ENCODE measurements at places on chromosomes 7 and 10. TPM values are rescaled to one million over a fixed set of nuclear protein-coding genes. Genes with fewer than 3 reads are reported as not detected.

DNA sequence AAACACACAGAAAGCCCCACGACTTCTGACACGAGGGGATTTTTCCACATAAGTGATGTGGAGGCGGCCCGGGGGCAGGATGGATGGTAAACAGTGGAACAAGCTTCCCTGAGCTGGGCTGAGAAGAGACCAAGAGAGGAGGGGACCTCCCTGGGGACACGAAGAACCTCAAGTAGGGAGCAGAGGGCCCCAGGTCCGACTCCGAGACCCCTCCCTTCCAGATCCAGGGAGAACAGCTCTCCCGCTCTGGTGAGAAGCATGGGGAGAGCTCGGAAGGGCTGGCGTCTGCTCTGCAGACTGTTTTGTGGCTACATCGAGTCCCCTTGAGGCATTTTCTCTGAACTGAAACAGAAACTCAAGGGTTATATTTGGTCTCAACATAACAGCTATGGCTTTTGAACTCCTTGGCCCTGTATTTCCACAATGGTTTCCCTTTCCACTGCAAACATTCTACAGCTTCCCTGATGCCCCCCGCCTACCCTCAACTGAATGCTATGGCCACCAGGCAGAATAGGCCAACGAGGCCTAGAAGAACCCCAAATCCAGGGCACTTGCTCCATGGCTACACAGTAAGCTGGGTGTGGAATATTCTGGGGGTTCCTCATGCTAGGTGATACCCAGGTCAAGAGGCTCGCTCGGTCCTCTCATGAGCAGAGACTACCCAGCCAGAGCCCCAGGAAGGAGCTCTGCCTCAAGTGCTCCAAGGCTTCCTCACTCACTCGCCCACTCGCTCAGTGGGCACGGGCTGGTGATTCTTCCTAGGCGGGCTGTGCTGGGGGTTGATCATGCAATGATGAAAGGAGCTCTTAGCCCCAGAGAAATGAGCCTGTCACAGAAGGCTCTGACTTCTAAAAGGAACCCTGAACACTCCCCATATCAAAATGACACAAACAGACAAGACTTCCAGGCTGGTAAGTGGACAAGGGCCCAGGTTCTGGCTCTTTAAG, 47.5 kb downstream of the FAM53B start:
- DNase-seq: no peak

DNA sequence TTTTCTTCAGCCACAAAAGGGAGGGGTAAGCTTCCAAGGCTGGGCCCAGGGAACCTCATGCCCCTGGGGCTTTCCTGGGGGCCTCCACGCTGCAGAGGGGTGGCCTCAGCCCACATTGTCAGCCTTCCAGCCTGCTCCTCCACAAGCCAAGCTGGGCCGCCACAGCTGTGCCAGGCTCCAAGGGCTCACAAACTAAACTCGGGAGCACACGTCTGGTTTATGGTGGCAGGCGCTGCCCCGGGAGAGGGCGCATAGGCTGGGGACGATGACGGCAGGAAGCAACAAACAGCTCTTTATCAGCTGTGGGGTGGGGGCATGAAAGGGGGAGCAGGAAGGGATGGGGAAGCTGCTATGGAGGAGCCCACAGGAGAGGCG, 6.3 kb upstream of the CDH23 start:
- no peak for DNase-seq

DNA sequence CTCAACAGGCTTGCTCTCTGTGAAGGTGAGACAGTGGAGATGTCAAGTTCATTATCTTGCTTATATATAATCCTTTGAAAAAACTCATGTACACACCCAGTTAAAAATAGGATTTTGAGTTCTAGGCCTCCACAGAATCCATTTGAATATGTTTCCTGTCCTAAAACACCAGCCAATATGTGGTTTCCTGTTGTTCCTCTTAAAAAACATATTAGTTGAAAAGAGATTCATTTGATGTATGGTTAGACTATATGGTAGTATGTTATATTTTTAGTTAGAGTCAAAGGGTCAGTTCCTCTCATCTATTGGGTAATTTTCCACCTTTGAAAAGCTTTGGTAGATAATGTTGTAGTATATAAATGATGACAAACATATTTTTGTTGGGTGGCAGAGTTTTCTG, 16.0 kb downstream of the PPP1R9A start:
- DNase-seq: no peak

GRCh38 chr7:98995523-98996149, 117.3 kb downstream of the TRRAP start:
- no peak for DNase-seq

PODXL gene
- 114 TPM for total RNA-seq

GRCh38 chr10:22658745-22659410, 55.5 kb downstream of the PIP4K2A start:
- DNase-seq: no peak

DNA sequence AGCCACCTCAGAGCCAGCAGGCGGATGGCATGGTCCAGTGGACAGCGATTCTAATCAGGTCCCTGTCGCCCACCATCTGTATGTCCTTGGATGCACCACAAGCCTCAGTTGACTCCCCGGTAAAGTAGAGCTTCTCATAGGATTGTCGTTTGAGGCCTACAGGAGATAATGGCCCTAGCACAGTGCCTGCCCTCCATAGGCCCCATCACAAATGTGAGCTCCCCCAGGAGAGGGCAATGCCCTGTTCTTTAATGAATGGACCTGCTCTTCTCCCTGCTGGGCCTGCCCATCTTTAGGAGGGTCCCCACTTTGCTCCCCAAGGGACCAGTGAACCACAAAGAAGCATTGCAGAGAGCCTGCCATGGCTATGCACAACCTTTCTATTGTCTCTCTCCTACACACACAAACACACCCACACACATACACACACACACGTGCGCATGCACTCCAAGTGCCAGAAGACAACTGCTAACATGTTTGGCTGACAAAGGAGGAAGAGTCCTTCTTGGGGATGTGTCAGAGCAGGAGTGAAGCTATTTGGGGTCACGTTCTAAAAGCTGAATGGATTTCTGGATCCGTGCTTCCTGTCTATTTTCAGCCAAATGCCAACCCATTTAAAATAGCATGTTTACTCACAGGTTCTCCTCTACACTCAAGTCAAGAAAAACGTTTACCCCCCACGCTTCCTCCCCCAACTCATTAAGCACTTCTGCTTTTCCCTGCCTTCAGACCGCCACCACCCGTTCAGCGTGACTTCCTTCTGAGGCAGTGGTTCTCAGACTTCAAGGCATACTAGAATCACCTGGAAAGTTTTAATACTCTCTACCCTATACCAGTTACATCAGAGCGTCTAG, 196.1 kb downstream of the GRID1 start:
- DNase-seq: no peak

DNA sequence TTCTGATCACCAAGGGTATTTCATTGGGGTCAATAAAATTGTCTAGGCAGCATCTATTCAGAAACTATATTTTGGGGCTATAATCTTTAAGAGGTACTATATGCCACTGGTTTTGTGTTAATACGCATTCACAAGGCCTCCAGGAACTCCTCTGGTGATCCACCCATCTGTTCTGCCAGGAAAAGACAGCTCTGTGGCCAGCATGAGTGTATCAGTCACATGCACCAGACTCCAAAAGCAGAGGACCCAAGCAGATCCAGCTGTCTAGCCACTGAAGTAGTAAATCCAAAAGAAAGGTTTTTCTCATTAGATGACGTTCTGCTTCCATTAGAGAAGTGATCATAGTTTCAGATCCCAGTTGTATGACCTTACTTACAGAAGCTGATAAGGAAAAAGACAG, 199.6 kb upstream of the CELF2 start:
- no peak for DNase-seq

GRCh38 chr10:95558593-95559320, 2.4 kb downstream of the SORBS1 start:
- no peak for DNase-seq

- no peak for DNase-seq
These were observed 22.5 kb downstream of the ZSCAN25 start for GRCh38 chr7:99639267-99639666.

PNLIPRP3 gene
- not detected for total RNA-seq

- no peak for DNase-seq
These were observed 15.8 kb downstream of the ANXA7 start for GRCh38 chr10:73398024-73398423.

C10orf95 gene
- not detected for total RNA-seq

- no peak for DNase-seq
These were observed 83.1 kb downstream of the STRA8 start for GRCh38 chr7:135316648-135317313.

DNA sequence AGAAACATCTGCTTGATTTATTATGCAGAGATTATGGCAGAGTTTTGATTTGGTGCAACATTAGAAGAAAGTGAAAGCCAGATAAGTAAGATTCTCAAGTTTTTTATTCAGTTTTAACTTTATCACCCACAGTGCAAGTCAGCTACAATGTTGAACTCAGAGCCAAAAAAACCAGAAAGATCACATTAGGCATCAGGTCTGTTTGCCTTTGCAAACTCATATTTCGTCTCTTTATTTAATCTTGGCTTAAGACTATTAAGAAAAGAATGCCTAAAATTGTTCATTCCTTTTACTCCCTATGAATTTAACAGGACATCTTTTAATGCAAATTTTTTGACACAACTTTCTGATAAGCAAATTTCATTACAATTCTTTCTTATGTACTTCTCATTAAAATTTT, 76.0 kb upstream of the TMEM26 start:
- DNase-seq: no peak

GRCh38 chr10:122459561-122460273, 1.6 kb upstream of the HTRA1 start:
- DNase-seq: no peak

POU6F2 gene
- not detected for total RNA-seq

DNA sequence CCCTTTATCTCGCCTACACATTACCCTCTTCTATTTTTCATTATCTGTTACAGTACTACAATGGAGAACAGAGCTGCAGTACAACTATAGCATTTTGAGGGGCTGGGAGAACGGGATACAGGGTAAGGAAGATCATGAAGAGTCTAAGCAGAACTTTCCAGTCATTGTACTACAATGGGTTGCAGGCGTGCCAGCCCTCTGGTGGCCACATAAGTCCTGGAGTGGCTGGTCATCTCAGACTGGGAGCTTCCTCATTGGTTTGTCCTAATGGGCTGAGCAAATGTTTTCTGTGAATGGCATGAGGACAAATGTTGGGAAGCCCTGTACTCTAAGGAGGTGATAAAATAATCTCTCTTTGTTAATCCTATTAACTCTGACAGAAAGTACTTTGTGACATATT, 33.0 kb downstream of the TMEM106B start:
- no peak for DNase-seq

DNA sequence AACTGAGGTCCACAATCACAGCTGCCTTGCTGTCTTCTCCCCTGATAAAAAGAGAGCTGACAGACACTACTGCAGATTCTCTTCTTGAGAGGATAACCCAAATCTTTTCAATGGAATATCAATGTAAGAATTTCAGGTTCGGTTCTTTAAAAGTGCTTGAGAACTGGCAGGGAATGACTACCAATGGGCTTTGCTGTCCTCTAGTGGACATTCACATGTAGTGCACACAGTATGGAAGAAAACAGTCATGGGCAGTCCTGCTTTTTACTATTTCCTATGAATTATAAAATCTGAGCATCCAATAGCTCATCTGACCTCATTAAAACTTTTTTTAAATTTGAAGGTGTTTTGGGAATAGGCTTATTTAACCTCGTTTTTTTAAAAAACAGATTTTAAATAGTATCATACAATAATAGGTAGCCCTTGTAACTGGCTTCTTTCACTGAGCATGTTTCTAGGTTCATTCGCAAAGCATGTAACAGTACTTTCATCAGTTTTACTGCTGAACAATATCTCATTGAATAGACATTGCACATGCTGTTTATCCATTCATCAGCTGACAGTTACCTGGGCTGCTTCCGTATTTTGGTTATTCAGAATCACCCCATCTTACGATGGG, 18.3 kb downstream of the FZD9 start:
- DNase-seq: peak; percentile 17

DNA sequence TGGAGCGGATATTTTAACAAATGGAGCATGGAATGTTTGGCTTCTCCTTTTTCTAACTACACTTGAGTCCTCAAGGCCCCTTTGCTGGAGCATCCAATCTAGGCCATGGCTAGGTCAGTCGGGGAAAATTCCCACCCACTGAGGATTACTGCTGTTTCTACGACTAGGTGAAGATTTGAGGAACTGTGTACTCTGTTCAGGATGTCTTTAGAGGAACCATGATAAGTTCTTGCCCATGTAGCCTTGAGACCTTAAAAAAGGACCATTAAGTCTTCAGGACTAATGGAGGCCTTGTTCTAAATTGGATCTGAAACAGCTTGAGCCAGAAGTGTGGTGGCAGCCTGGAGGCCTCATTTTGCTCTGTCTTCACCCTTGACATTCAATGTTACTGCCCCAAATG, 6.2 kb downstream of the AGK start:
- DNase-seq: no peak

CALHM2 gene
- 15.7 TPM for total RNA-seq

- DNase-seq: no peak
These were observed 22.0 kb downstream of the UMAD1 start for GRCh38 chr7:7662527-7662926.

GRCh38 chr10:126057494-126057893, 161.1 kb downstream of the FANK1 start:
- no peak for DNase-seq

NFKB2 gene
- total RNA-seq: 17.2 TPM

TNS3 gene
- 15.8 TPM for total RNA-seq

- DNase-seq: no peak
These were observed 50.8 kb downstream of the SUFU start for GRCh38 chr10:102554531-102554930.

GRCh38 chr7:28701731-28702130, 256.4 kb downstream of the TRIL start:
- DNase-seq: no peak

GLI3 gene
- total RNA-seq: 3.8 TPM

RAPGEF5 gene
- total RNA-seq: 106 TPM

DNA sequence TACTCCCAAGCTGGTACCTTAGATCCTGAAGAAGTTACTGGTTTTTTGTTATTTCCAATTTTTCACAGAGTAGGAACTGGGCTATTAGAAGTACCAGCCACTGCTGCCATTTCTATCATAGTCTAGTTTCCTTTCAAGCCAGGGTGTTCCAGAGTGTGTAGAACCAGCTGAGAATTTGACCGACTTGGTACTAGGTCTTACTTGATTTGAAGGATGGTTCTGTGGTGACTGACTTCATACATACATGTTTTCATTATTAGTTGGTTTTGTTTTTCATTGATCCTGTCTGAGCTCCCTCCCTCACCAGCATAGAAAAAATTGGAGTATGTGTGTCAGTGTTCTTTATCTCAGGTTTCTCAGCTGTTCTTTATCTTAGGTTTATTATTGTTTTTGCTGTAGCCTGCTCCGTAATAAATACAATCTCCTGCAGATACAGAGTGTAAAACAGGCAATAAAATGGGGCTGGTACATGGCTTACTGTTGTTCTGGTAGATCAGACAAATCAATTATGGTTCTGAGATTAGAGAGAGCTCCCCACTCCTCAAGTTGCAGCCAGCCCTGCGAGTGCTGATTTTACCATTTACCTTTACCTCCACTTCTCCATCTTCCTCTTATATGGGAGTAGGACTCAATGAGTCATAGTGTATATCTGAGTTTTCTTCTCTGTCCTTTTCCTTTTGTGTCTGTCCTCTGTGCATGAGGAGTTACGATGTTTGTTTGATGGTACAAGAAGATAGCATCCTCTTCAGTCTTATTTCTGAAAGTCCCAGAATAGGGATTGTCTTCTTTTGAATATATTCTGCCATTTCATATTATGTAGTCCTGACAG, 122.6 kb downstream of the LRRC4 start:
- DNase-seq: no peak

ZNF503 gene
- total RNA-seq: 1.3 TPM

- no peak for DNase-seq
These were observed 241.5 kb upstream of the SP8 start for GRCh38 chr7:21028186-21028585.

All from pulmonary artery endothelial cell (primary cell).